ENCODE measurements at places on chromosomes 7 and 10.

GRCh38 chr7:3192669-3193068 is 108.4 kb upstream of the SDK1 start:
- DNase-seq, result no peak

- DNase-seq, result no peak
Measured at GRCh38 chr7:50553973-50554372, 11.2 kb downstream of the DDC start.

DNA sequence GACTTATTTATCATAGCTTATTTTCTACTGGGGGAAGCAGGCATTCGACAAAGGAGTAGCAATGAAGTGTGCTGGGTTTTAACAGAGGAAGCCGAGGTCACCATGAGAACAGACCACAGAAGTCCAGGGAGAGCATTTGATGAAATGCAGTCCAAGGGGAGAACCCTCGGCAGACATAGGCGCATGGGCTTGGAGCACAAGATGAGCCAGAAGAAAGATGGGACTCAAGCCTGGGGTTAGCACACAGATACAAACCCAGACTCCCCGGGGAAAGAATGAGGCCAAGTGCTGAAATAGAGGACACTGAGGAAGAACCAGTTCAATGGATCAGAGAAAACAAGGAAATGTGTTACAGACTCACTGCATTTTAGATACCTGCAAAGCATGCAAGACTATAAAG is 209.5 kb downstream of the FAM107B start:
- no peak for DNase-seq

GRCh38 chr7:4690953-4691856 is 9.1 kb downstream of the FOXK1 start:
- DNase-seq, result no peak

GRCh38 chr7:20778063-20778721 is 8.5 kb downstream of the SP8 start:
- peak; percentile 48 for DNase-seq

GRCh38 chr7:113582471-113582870 is 336.3 kb downstream of the PPP1R3A start:
- no peak for DNase-seq

- DNase-seq, result no peak
Measured at GRCh38 chr7:41116817-41117216, 586.1 kb downstream of the INHBA start.

DNA sequence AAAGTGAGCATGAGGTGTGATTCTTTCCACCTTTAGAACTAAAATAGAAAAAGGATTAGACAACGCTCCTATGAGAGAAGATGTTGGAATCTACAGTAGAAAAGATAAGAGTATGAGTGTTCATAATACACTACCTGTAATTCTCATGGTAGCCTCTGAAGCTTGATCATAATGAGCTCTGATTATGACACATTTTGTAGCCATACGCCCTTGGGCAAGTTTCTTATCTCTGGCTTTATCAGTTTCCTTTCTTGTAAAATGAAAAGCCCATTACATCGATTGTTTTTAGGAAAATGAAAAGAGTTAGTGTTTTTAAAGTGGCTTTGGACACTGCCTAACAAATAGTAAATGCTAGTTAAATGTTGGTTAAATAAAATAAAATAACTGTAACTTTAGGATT is 22.4 kb upstream of the PRSS58 start:
- DNase-seq, result no peak

GRCh38 chr7:157481389-157481788 is 144.6 kb downstream of the DNAJB6 start:
- no peak for DNase-seq

- DNase-seq, result no peak
Measured at GRCh38 chr7:68143345-68143744, 1146.7 kb downstream of the TYW1 start.

- DNase-seq, result peak; percentile 92
Measured at GRCh38 chr7:126778101-126778500, 474.6 kb downstream of the GRM8 start.

- DNase-seq, result no peak
Measured at GRCh38 chr10:91816981-91817380, 18.8 kb downstream of the TNKS2 start.

DNA sequence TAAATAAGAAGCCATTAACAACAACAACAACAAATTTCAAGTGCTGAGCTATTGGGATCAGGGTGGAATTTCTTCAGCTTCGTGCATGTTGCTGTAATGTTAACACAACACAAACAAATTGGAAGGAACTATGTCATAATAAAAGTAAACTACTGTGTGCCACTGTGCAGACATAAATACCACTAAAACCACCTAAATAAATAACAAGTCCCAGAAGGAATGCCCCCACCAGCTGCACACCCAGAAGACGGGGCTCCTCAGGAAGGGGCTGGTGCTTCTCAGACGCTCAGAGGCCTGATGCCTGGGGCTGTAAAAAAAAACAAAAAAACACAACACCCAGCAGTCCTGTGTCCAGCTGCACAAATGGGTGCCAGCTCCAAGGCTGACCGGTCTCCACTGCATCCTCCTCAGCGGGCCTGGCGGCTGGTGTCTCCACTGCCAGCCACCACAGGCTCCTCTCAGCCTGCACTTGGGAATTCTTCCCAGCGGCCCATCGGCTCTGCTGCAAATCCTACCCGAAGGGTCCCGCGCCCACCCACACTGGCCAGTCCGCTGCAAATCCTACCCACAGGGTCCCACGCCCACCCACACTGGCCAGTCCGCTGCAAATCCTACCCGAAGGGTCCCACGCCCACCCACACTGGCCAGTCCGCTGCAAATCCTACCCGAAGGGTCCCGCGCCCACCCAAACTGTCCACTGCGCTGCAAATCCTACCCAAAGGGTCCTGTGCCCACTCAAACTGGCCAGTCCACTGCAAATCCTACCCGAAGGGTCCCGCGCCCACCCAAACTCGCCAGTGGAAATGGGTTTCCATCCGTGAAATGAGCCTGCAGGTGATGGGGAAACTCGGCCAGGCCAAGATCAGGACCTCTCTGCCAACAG is 35.8 kb upstream of the DNAAF5 start:
- no peak for DNase-seq

GRCh38 chr10:9634466-9634865 is 1383.2 kb upstream of the CELF2 start:
- no peak for DNase-seq
